ENCODE measurements at places on chromosomes 11 and 22.

DNA sequence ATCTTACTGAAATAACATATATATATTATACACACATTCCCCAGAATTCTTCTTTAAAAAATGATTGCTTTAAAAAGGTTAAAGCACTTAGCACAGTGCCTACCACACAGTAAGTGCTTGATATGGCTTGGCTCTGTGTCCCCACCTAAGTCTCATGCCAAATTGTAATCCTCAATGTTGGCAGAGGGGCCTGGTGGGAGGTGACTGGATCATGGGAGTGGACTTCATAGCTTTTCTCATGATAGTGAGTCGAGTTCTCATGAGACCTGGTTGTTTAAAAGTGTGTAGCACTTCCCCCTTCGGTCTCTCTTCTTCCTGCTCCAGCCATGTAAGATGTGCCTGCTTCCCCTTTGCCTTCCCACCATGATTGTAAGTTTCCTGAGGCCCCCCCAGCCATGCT, 6.2 kb downstream of the CRYAB start:
- no peak for DNase-seq

GRCh38 chr11:65942531-65942930, 2.7 kb upstream of the TSGA10IP start:
- DNase-seq = no peak

- DNase-seq = no peak
Observed at GRCh38 chr11:67253872-67254624, 12.2 kb upstream of the GRK2 start.

GRCh38 chr11:57641011-57641807, 8.5 kb downstream of the YPEL4 start:
- no peak for DNase-seq

DNA sequence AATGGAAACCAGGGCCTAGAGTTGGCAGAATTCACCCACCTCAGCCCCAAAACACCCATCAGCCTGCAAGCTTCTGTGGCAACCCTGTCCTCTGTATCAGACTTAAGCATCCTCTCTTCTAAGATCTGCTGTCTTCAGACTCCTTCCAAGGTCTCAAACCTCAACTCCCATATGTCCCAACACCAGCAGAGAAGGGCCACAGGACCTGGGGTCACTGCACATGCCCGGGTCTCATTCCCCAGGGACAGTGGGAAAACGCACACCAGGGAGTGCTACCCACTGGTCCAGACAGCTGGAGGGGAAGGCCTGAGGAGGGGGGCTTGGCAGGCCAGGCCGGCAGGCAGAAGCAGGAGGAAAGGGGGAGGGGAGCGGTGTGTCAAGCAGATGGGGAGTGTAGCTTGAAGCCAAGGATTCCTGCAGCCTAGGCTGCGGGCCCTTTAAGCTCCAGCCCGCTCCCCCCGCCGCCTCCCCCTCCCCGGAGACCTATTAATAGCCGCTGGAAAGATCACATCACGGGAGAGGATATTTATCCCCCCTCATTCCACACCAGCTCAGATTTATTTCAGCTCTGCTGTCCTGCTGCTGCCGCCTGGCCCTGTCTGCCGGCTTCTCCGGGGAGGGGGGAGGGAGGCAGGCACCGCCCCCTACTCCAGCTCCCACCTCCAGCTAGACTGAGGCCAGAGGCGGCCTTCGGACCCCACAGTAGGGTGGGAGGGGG, 16.7 kb downstream of the BCL9L start:
- DNase-seq = peak; percentile 74

DNA sequence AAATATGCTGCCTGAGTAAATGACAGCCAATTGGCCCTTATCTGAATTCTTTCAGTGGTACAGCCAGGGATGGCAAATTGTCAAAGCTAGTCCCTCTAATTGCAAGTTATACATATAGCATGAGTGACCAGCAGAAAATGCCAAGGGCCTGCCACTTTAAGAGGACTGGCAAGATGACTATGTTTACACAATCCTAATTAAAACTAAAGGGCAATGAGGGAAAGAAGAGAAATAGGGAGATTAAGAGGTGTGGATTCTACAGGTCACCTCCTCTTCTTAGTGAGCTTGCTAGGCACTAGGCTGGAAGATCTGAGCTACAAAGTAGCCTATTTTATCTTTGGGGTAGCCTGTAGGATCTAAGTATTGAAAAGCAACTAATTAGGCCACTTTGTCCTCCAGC, 13.5 kb downstream of the NUMA1 start:
- no peak for DNase-seq

DNA sequence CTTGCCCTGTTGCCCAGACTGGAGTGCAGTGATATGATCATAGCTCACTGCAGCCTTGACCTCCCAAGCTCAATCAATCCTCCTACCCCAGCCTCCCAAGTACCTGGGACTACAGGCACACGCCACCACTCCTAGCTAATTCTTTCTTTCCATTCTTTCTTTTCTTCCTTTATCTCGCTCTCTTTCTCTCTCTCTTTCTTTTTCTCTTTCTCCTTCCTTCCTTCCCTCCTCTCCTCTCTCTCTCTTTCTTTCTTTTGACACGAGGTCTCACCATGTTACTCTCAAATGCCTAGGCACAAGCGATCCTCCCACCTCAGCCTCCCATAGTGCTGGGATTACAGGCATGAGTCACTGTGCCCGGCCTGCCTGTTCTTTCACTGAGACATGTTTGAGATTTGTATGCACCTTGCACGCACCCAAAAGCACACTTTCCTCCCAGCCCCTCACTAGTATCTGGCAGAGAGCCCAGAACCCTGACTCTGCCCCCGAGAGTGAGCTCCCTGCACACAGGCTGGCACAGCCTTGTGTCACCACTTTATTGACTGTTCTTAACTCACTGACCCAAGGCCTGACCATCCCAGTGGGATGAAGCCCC, 56.8 kb downstream of the CD6 start:
- DNase-seq = no peak

- no peak for DNase-seq
Observed at GRCh38 chr11:12459374-12459773, 82.0 kb downstream of the PARVA start.
